K562 (cell line): ENCODE measurements at places on chromosomes 13 and 19. TPM values are rescaled to one million over a fixed set of nuclear protein-coding genes. Genes with fewer than 3 reads are reported as not detected.

The CLC gene
- total RNA-seq: 0.83 TPM in 1 of 2 replicates, not detected in the other

The KLK2 gene
- 0.24 and 0.74 TPM in 2 replicates for total RNA-seq

The CFAP97D2 gene
- not detected in 2 replicates for total RNA-seq

The CD177 gene
- not detected in 2 replicates for total RNA-seq

The COL4A1 gene
- 0.35 and 0.36 TPM in 2 replicates for total RNA-seq

The RASGRP4 gene
- total RNA-seq: 3.9 TPM in 2 replicates

The NANOS3 gene
- total RNA-seq: not detected in 2 replicates

The CELF5 gene
- total RNA-seq: 0.29 and 0.49 TPM in 2 replicates
